ENCODE measurements at places on chromosomes 7 and 10.

GRCh38 chr10:49508249-49508648 is 30.7 kb downstream of the ERCC6 start:
- peak; percentile 3 for DNase-seq

GRCh38 chr7:151312831-151313809 is 28.5 kb upstream of the NUB1 start:
- DNase-seq = no peak

- no peak for DNase-seq
Observed at GRCh38 chr10:52965938-52966401, 193.4 kb upstream of the MBL2 start.

DNA sequence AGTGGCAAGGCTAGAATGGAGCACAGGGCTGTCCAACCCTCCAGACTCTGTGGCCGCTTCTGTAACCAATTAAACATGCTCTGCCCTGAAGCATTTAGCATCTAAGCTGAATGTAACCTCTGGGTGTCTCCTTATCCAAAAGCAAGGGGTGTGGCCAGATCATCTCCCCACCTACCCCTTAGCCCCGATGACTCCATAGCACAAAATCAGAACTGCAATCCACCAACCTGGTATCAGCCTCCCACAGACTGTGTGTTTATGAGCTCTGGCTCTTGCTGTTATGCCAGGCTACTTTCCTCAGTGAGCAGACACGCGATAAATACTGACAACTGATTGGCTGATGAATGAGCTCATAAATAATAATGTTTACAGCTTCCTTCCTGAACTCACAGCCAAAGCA is 3.2 kb downstream of the FRMD4A start:
- DNase-seq = no peak

DNA sequence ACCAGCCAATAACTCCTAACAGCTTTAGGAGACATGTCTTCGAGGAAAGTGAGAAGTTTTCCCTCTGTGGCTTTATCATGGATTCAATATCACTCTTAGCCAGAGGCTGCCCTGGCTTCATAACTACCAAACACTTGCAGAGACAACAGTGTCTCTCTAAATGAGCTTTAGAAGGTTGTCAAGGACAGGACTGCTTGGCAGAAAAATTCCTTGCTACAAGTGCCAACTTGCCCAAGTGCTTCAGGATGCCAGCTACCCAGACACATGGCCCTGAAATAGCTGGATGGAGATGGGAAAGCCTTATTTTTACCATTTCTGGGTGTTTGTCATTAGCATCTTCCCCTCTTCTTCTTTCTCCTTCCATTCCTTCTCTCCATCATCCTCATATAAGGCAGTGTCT is 137.1 kb upstream of the MDFIC start:
- DNase-seq = no peak

DNA sequence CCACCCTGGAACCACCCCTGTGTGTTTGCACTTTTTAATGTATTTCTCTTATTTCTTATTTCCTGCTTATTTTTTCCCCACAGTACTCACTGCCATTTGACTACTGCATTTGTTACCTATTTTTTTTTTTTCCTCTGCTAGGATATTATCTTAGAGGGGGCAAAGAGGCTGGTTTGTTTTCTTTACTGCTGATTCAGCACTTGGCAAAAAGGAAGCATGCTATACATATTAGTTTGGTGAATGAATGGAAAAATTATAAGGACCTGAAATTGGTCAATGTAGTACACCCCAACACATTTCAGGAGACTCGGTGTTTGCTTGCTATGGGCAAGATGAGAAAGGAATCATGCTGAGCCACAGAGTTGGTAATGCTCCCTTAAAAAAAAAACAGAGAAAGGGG is 193.5 kb downstream of the SORCS3 start:
- DNase-seq = no peak

DNA sequence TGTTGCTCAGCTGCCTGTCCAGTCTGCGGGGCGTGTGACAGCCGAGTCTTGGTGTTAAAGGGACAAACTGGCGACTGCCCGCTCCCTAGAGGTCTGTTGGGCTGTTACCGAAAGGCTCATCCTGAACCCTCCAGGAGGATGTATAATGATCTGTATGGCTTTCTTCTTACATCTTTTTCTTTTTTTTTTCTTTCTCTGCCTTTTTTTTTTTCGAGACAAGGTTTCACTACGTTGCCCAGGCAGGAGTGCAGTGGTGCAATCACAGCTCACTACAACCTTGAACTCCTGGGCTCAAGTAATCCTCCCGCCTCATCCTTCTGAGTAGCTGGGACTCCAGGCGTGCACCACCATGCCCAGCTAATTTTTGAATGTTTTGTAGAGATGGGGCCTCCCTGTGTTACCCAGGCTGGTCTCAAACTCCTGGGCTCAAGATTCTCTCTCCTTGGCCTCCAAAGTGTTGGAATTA is 857 bp downstream of the INTS15 start:
- DNase-seq = no peak

DNA sequence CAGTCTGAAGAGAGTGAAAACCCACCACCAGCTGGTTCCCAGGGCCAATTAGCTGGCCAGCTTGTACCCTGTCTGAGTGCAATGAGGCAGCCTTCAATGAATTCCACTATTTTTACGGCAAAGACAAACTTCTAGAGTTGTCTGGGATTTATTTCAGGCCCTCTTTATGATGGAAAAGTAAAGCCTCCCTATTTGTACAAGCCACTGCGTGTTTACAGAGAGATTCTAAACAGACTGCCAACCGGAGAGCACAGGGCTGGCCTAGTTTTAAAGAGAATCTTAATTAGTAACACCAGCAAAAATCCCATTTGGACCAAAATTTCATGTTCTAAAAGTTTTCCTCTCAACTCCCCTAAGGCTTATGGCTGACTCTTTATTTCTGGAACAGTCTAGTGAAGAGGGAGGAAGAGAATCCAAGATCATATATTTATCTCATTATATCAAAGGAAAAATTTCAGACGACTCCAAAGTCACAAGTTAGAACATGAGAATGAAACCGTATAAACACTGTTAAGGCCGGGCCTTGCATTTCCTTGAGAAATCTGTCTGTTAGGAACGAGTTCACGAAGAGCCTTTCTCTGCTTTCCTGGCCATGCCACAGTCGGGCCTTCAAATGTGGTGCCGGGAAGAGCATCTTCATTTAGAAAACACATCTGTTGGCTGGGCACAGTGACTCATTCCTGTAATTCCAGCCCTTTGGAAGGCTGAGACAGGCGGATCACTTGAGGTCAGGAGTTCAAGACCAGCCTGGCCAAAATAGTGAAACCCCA is 724.6 kb upstream of the NRP1 start:
- DNase-seq = no peak

DNA sequence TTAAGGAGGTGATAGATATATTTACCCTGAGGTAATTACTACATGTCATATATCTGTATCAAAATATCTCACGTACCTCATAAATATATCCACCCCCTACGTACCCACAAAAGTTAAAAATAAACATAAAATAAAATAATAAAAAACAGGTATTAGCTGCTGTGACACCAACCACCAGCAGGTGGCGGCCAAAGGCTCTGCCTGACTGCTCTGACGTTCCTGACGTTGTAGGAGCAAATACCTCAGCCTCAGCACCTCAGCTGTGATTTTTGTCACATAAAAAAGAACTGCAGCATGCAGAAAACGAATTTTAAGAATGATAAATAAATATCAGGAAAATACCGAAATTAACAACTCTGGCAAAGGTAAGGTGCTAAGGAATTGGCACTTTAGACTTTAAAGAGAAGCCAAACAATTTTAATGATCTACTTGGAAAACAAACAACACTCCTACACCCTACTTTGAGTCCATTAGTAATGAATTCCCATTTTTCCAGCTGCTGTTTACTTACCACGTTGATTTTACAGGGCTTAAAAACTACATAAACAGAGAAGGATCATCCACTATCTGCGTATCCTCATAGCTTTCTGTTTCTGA is 125.4 kb upstream of the TARP start:
- peak; percentile 67 for DNase-seq

All from activated CD4-positive, alpha-beta T cell treated with anti-CD3 and anti-CD28 coated beads for 48 hours (primary cell).